Upper lobe of left lung (tissue), 6 donors: ENCODE measurements at places on chromosomes 4 and X.

DNA sequence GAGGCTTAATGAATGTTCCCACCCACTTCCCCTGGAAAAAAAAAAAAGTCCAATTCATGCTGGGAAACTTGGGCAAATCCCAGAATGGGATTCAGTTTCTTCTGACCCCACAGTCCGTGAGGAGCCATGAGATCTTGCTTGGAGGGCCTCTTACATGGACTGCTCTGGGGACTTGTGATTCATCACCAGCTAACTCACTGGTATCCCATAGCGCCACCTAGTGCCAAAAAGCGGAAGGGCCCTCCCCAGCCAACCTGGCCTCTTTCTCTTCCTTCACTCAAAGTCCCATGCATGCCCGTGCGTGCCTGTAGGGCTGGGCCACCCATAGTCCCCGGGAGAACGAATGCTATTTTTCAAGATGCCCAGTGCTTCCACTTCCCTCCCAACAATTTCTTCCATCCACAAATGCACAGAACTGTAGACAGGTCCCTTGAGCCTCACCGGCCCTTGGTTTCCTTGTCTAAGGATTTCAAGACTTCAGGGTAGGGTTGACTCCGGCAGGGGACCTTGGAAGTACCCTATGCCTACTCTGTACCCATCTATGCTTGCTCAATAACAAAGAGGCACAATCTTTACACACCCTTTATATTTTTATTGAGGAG, 5.1 kb downstream of the RTL5 start:
- no peak for DNase-seq

DNA sequence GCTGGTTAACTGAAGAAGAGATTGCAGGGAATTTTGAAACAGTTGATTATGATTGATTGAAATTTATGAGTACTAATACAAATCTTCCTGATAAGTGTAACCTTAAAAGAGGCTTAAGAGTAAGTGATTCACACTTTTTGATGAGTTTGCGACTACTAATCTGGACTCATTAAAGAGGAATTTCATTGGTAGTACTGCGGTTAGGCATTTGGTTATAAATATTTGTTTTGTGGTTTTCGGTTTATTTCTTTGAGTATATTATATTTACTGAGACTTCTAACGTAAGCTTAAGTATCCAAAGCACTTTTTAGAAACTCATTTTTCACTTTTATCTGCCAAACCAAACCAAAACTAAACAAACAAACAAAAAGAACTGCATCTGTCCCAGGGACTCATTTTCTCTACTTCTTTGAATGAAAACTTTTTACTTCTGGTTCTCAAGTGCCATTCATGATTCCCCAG, 20.7 kb downstream of the SLIT2 start:
- no peak for DNase-seq

DNA sequence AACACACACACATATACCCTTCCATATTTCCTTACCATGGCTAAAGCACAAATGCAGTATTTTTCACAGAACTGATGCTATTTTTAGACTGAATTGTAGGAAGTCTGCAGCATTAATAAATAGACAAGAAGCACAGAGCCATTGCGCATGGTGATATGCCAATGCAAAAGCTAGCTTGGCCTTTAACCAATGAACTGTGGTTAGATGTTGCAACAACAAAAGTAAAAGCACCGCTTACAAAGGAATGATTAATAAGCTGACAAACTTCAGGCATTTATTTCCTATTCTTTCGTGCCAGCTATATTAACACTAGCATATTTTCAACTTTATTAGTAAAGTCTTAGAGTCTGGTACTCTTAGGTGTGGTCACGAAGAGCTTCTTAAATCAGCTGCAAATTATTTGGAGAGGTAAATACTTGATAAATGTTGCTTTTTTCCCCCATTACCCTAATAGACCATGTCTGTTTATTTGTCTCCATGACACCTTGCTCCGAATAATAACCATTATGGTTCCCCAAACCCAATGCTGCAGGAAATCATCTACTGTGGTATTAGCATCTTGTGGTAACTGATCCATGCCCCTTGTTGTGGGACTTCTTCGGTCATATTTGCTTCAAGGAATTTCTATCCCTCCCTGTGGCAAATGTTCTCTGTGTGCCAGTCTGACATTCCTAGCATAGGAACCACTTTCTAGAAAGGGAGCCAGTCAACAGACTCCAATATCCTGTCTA, 306.1 kb upstream of the TAPT1 start:
- DNase-seq, result no peak

- no peak for DNase-seq
These were observed 187.8 kb downstream of the MID1IP1 start for GRCh38 chrX:38989076-38989475.

DNA sequence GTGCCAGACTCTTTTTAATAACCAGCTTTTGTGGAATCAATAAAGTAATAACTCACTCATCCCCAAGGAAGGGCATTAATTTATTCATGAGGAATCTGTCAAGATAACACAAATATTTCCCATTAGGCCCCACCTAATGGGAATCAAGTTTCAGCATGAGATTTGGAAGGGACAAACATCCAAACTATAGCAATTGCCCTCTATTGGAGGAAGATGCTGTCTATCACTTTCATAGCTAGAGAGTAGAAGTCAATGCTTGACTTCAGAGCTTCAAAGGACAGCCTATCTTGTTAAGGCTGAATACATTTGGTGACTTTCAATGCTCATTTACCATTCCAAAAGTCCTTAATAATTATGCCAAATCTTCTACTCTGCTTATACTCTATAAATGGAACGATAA, 84.9 kb upstream of the ATOH1 start:
- no peak for DNase-seq

GRCh38 chr4:100510551-100510950, 7.3 kb downstream of the EMCN start:
- DNase-seq, result no peak

DNA sequence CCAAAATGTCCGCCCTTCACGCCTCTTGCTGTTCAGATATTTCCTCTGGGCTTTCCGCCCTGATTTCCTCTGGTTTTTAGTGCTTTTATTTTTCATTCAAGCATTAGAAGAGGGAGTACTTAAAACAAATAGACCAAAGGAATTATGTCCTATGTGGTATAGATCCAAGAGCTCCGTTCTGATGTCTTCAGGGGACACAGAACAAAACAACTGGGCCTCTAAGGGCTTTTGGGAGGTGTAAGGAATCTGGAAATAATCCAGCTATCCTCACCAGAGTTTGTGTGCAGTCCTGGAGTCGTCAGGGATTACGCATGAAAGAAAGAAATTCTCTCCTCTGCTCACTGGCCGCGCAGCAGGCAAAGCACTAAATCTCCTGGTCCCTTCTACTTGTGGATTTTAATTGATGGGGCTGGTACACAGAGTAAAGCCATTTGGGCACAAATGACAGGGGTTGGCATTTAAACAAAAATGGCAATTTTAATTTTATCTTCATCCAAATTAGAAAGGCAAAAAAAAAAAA, 999.2 kb downstream of the ADGRL3 start:
- no peak for DNase-seq

DNA sequence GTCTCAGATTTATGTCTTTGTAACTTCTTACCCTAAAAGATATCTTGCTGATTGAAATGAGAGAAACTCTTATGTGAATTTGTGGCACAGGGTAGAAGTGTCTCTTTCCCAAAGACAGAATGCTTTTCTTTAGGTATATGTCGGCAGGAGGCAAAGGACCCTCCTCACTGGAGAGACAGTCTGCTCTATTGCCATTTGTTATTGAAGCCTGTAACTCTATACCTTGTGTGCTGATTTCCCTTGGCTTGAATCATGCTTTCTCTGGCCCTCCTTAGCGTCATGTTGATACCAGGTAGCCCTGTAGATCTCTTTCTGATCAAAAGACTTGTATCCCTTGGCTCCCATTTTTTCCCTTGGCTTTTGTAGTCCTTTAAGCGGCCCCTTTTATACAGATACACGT, 284.3 kb downstream of the CXXC4 start:
- no peak for DNase-seq

GRCh38 chrX:84339507-84340364, 151.7 kb upstream of the RPS6KA6 start:
- DNase-seq, result no peak

- DNase-seq, result no peak
These were observed 218.2 kb downstream of the GRID2 start for GRCh38 chr4:92521941-92522340.

DNA sequence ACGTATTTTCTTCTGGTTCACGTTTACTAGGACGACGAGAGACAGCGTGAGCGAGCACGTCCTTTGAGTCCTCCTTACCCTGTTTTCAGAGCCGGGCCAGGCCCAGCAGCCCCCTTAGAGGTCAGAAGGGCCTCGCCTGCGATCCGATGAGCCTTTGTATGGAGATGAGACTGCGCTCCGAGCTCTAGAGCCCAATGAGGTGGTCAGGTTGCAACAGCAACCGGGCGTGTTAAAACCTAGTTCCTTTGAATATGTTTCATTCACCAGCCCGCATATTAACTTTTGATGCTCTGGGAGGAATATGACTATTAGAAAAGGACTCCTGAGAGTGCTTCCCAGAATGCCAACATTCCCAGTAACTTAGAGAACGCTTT, 55.6 kb upstream of the TADA2B start:
- DNase-seq, result no peak

GRCh38 chrX:1941321-1941720, 326.5 kb downstream of the ASMT start:
- no peak for DNase-seq

GRCh38 chr4:115234405-115235093, 121.1 kb upstream of the NDST4 start:
- no peak for DNase-seq

DNA sequence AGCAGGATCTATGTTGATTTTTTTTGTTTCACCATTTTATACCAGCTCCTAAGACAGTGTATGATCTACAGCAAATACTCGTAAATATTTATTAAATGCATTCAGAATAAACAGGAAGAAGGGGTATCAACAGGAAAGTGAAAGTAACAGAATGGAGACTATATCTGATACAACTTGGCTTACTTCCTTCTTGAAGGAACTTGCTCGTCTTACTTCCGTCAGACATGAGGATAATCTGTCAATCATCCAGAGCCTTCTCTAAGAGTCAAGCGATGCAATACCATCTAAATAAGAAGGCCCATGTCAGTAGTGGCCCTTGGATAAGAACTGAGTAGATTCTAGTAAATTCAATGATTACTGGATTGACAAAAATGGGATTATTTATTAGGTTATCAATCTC, 84.2 kb downstream of the CAMK2D start:
- no peak for DNase-seq

DNA sequence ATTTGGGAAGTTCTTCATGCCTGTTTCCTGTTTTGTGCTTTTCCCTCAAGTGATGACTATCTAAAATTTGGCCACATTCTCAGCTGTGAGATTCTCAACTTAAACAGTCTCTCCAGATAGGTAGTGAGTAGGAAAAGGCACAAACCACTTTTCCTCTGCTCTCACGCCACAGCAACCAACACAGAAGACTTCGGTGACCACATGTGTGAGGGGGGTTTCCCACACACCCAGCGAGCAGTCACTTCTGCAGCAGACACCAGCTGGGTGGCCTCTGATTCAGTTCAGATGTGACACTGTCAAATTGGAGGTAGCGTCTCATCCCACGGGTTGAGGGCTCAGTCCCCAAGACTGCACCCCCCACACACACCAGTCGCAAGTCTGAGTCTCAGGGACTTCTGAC, 25.1 kb upstream of the CLDN34 start:
- DNase-seq, result no peak

GRCh38 chr4:68499021-68499420, 51.8 kb downstream of the TMPRSS11E start:
- DNase-seq, result no peak

DNA sequence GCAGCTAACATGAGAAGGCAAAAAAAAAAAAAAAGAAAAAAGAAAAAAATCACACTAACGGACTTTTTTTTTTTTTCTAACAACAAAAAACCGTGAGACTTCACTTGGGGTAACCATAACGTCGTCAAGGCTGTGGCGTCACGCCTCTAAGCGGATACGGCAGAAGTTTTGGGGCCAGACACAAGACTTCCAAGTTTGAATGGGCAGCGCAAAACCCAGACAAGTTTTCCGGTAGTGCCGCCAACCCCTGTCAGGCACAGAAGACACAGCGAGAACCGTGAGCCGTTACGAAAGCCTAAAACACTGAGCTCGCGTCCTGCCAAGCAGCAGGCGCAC, 556 bp upstream of the SMARCA5 start:
- DNase-seq, result no peak

DNA sequence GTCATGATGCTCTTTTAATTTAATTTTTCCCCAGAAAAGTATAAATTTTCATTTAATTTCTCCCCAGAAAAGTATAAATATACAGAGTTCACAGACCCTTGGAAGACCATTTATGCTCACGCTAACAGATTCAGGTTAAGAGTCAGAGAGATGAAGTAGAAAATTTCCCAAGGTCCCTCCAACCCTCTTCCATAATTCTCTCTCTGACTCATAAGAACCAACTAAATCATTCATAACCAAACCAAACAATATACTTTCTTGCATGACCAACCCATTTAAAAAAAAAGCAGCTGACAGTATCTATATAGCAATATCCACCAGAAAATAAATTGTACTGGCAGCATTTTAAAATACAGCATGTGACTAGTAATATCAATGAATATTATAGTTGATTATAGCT, 3.9 kb downstream of the KLHL8 start:
- DNase-seq, result no peak

DNA sequence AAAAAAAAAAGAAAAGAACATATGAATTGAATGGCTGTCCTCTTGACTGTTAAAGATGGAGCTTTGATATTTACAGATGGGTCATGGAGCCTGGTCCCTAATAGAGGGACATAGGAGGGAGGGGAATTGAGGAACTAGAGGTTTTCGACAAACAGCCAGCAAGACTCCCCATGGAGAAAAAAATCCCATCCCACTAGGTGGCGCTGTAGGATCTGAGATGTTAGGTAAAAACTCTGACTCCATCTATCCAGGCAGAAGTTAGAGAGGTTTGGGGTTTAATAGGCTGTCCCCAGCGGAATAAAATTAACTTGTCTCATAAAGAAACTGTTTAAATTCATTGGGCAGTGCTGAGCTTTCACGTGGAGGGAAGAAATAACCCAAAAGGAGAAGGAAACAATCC, 45.9 kb downstream of the HMGB2 start:
- DNase-seq, result no peak

DNA sequence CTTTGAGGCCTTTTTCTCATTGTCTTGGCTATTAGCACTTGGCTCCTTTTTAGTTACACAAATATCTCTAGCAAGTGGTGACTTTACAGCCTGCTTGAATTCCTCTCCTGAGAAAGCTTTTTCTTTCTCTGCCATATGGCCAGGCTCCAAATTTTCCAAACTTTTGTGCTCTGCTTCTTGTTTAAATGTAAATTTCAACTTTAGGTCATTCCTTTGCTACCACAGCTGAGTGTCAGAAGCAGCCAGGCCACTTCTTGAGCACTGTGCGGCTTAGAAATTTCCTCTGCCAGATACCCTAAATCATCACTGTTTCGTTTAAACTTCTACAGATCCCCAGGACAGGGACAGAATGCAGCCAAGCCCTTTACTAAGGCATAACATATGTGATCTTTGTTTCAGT, 222.4 kb downstream of the FBXO8 start:
- DNase-seq, result no peak

DNA sequence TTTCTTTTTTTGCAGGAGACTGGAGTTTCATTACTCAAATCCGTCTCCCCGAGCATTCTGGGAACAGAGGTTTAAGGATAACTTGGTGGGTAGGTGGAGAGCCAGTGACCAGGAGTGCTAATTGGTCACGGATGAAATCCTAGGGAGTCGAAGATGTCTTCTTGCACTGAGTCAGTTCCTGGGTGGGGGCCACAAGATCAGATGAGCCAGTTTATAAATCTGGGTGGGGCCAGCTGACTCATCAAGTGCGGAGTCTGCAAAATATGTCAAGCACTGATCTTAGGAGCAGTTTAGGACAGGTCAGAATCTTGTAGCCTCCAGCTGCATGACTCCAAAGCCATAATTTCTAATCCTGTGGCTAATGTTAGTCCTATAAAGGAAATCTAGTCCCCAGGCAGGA, 741.3 kb downstream of the PCDH7 start:
- no peak for DNase-seq
